ENCODE measurements at places on chromosomes 6 and 20. TPM values are rescaled to one million over a fixed set of nuclear protein-coding genes. Genes with fewer than 3 reads are reported as not detected.

UNC5CL gene
- under 0.01 TPM for total RNA-seq

GABRR1 gene
- total RNA-seq, result not detected

ADGB gene
- total RNA-seq, result not detected

PSMB1 gene
- 323 TPM for total RNA-seq

SEL1L2 gene
- total RNA-seq, result not detected

LINC00237 gene
- total RNA-seq, result not detected

FABP7 gene
- total RNA-seq, result not detected

SYNDIG1 gene
- total RNA-seq, result 3.2 TPM

MLIP gene
- total RNA-seq, result 0.19 TPM

MCHR2 gene
- total RNA-seq, result not detected

FAM162B gene
- 0.40 TPM for total RNA-seq

KCNB1 gene
- under 0.01 TPM for total RNA-seq

BPIFB1 gene
- total RNA-seq, result not detected

GHRH gene
- not detected for total RNA-seq

MCCD1 gene
- not detected for total RNA-seq

ZNF831 gene
- not detected for total RNA-seq

KIFC1 gene
- total RNA-seq, result 18.8 TPM

SAMD5 gene
- total RNA-seq, result 0.26 TPM

TSBP1 gene
- total RNA-seq, result not detected

HLA-DQB2 gene
- not detected for total RNA-seq

CFB gene
- total RNA-seq, result 20.3 TPM

ULBP2 gene
- total RNA-seq, result 7.0 TPM

REPS1 gene
- 25.0 TPM for total RNA-seq

PKIG gene
- total RNA-seq, result 149 TPM

MED23 gene
- total RNA-seq, result 23.3 TPM

TINAG gene
- total RNA-seq, result not detected

APOBEC2 gene
- total RNA-seq, result not detected

SLC25A27 gene
- total RNA-seq, result 6.4 TPM

C6orf52 gene
- total RNA-seq, result 0.66 TPM

RBBP8NL gene
- total RNA-seq, result not detected

NQO2 gene
- 66.7 TPM for total RNA-seq

KHDC1L gene
- total RNA-seq, result not detected

ERVFRD-1 gene
- total RNA-seq, result not detected

TRIM15 gene
- not detected for total RNA-seq

SLC35B2 gene
- total RNA-seq, result 107 TPM

HS3ST5 gene
- total RNA-seq, result 0.06 TPM

All from aortic smooth muscle cell (primary cell).